Activated naive CD8-positive, alpha-beta T cell treated with anti-CD3 and anti-CD28 coated beads, Interleukin-2, amount 50 U/mL, for 24 hours (primary cell): ENCODE measurements at places on chromosomes 6 and 20.
A peak's percentile ranks its signal among the peaks of the same experiment; 100 is the strongest.

- no peak for DNase-seq
Measured at GRCh38 chr6:56649782-56650181, 7.1 kb upstream of the DST start.

DNA sequence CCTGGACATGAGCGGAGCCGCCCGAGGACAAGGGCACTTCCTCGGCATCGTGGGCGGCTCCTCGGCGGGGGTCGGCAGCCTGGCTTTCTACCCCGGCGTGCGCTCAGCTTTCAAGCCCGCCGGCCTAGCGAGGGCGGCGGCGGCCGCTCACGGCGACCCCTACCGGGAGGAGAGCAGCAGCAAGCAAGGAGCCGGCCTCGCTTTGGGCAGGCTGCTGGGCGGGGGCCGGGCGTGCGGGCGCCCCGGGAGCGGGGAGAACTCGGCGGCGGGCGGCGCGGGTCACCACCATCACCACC lies 6.7 kb downstream of the PRDM13 start:
- DNase-seq: peak; percentile 56

GRCh38 chr20:22371843-22372242 lies 212.5 kb downstream of the FOXA2 start:
- DNase-seq: no peak

- DNase-seq: no peak
Measured at GRCh38 chr20:8215361-8215781, 83.3 kb downstream of the PLCB1 start.

GRCh38 chr6:31272836-31273626 lies 1.1 kb upstream of the HLA-C start:
- DNase-seq: peak; percentile 41

- no peak for DNase-seq
Measured at GRCh38 chr6:15280028-15280427, 34.2 kb downstream of the JARID2 start.

DNA sequence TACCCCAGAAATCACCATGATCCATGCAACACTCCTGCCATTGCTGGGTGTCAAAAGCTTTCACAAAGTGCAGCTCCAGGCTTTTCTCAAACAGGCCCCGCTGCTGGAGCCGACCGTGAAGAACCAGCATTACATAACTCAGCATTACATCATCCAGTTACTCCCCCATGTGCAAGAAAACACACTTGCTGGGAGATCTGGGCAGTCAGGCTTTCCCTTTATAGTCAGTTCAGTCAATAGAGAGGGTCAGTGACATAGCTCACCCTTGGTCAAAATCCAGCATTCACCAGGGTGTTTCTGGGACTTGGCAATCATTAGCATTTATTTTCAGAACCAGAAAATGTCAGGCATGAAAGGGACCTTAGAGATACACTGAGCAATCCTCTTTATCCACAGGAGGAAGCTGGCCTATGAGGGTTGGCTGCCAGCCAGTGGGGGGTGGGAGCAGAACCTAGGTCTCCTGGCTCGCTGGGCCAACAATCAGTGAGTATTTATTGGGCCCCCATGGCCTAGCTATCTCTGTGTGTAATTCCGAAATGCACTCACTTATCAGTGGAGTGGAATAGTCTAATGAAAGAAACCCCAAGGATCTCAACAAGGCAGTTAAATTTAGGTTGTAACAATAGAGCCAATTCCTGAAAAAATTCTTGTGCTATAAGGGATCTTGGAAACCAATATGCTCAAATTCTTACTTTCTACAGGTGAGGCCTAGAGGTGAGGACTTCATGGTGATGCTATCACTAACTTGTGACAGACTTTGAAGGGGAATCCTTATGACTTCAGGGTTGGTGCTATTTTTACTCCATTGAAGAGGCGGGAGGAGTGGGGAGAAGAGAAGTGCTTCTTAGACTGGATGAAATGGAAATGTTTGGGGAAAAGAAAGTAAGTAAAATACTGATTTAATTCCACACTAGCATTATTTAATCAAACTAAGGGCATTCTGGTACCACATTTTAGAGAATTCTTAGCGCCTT lies 54.6 kb downstream of the LYRM4 start:
- DNase-seq: no peak

- DNase-seq: peak; percentile 21
Measured at GRCh38 chr6:28747631-28748157, 176.1 kb downstream of the TRIM27 start.

- DNase-seq: no peak
Measured at GRCh38 chr20:47133809-47134456, 222.6 kb downstream of the ZMYND8 start.

GRCh38 chr6:89208551-89208950 lies 8.6 kb downstream of the GABRR1 start:
- no peak for DNase-seq

DNA sequence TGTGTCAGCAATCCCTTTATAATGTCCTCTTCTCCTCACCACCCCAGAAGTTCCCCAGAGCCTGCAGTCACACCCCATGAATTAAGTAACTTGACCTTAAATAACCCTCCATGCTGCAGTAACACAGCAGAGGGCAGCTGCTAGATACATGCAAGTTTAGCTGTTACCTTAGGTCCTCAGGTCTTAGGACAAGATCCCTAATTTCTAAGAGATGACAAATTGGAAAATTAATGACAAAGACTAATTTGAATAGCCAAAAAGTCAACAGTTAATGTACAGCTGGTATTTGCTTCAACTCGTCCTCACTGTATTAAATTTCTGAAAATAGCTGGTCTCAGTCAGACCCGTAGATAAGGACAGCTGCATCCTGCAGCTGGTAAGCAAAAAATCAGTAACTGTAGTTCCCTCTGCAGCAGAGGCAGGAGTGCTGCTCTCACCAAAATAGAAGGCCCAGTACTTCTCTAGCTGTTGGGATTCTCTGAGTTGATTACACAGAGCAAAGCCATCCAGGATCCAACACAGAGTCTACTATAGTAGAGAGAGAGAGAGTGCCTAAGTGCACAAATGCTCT lies 62.4 kb downstream of the TNFRSF21 start:
- no peak for DNase-seq

DNA sequence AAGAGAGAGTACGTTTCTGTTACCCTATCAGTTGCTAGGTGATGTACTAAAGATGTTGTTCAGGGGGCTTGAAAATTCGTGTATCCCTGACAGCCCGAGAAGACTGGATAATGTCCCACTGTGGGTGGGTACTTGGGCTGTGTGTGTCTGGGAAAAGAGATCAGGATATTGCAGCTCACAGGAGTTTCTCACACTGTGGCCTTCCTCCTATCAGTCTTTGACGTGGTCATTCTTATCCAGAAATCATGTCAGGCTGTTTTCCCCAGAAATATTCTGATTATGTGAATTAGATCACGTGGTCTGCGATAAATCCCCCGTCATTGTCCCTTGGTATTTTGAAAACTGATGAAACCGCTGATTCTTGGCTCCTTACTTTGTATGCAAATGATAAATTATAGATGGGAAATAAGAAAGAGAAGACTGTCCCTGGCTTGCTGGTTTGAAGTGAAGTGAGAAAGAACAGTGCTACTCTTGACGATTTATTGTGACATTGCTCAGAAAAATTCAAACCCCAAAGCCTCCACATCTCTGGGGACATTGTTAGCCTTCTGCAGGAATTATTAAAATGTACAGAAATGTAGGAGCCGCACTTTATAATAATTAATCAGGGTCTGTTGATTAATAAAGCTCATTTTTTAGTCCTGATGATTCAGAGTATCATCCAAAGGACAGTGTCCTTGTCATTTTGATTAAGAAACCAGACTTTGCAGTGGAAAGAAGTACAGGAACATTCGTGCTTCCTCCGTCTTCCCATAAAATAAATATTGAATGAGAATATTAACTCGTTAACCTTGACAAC lies 167.5 kb upstream of the TSHZ2 start:
- DNase-seq: no peak

DNA sequence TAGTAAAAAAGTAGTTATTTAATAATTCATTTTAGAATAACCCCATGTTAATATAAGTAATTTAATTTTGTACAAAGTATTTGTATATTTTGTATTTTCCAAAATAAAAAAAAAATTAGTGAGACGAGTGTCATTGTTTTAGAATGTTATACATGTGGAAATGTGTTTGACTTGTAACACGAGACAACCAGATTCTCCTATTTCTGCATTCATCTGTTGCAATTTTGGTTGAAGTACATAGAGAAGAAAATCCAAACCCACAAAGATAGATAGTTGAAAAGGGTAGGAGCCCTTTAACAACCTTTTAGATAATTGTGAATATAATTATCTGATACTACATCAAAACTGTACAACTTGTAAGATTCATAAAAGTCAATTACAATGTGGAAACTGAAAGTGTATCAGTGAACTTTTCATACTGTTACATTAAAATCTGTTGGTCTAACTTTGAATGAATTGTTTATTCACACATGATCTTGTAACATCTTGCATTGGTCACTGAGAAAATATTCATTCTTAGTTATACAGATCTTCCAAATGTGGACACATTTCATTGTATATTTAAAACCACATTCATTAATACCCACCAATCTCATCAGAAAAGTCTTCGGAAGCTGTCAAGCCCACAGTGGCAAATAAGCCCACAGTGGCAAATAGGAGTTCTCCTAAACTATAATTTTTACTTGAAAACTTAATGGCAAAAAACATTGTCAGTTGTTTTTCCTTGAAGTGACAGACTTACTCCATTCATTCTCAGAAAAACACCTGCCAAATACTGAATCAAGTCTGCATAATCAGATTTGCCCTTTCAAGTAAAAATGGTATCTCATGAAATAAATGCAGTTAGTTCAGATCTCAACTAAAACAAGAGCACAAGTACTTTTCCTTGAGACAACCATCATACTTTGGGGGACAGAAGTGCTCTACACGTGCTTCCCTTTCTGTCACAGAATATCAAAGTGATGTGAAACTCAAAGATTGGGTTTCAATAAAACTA lies 52.8 kb downstream of the FKBP5 start:
- DNase-seq: no peak

- no peak for DNase-seq
Measured at GRCh38 chr6:34630040-34630439, 66.5 kb downstream of the ILRUN start.

GRCh38 chr6:156423075-156423474 lies 354.1 kb upstream of the ARID1B start:
- DNase-seq: no peak

GRCh38 chr6:43299338-43300293 lies 1.6 kb downstream of the SLC22A7 start:
- no peak for DNase-seq

- DNase-seq: no peak
Measured at GRCh38 chr6:13400772-13401171, 72.4 kb upstream of the TBC1D7 start.

DNA sequence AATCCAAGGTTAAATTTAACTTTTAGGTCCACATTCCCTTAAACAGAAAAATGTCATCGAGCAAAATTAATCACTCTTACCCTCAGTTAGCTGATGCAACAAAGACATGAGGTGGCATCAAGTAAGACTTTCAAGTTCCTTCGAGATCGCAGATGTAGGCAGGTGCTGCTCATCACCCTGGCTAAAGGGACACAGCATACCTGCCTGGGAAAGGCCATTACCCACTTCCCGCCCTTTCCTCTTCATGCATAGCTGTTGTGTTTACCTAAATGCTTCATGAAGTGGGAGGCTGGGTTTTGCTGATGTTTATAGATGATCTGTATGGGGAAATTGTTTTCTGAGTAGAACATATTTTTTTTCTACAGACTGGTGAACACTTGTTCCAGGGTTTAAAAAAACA lies 67.7 kb downstream of the GFRA4 start:
- no peak for DNase-seq

GRCh38 chr6:12939314-12939713 lies 222.7 kb downstream of the PHACTR1 start:
- no peak for DNase-seq

- DNase-seq: no peak
Measured at GRCh38 chr6:167103041-167103891, 19.6 kb upstream of the CCR6 start.

- DNase-seq: no peak
Measured at GRCh38 chr6:71393981-71394432, 105.4 kb downstream of the OGFRL1 start.

DNA sequence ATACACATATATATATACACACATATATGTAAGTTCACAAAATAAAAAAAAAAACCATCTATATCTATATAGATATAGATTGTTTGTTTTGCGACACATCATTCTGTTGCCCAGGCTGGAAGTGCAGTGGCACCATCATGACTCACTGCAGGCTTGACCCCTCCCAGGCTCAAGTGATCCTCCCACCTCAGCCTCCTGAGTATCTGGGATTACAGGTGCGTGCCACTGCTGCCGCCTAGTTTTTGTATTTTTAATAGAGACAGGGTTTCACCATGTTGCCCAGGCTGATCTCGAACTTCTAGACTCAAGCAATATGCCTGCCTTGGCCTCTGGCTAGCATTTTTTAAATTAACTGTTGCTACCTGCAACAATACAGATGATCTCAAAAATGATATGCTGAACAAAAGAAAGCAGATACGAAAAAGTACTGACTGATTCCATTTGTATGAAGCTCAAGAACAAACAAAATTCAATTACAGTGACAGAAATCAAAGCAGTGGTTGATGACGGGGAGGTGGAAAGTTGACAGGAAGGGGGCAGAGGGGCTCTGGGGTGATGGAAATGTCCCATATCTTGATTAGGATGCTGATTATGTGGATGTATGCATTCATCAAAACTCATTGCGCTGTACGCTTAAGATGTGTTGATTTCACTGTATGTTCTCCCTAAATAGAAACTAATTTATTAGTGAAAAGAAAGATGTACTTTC lies 49.6 kb downstream of the ATXN1 start:
- no peak for DNase-seq

- no peak for DNase-seq
Measured at GRCh38 chr20:48171626-48172356, 386.5 kb upstream of the SULF2 start.

DNA sequence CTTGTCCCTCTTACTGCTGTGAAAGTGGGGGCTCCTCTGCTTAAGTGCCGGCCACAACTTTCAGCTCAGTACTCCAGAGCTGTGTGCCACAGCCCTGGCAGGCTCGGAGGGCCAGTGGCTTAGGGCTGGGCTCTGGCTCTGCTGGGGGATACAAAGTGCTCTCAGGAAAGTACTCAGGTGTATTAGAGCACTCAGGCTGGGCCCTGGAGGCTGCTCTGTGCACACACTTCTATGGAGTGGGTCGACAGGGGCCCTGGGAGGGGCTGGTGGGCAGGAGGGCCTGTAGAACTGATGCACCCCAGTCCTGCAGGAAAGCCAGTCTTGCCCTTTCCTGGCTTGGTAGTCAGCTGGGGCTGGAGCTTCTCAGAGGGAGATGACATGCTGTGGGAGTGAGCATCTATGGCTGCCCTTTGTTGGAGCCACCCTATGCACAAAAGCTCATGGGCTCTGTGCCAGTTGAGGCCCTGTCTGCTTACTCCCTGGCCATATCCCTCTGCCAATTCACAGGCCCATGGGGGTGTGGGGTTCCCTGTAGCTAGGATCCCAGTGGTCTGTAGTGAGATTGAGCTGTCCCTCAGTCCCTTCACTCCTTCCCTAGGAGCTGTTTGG lies 22.0 kb downstream of the CENPW start:
- DNase-seq: no peak
